ENCODE measurements at places on chromosomes 3 and 15.

- DNase-seq: no peak
These were observed 985.4 kb downstream of the PLOD2 start for GRCh38 chr3:145175626-145176025.

GRCh38 chr3:154011036-154011435 is 110.2 kb upstream of the ARHGEF26 start:
- DNase-seq: no peak

DNA sequence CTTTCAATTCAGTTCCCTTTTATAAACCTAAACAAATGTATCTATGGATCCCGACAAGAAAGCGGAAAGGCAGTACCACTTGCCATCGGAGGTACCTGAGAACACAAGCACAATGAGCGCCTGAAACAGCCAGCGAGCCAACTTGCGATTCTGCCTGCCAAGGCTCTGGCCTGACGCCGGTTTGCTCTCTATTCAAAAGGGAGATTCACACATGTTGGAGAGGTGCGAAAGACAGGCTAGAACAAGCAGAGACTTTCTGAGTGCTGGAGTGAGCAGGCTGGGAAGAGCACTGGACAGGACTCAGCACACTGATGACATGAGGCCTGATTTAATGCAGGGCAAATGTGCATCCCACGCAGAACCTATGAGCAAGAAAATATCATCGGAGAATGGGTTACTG is 17.7 kb upstream of the PRR23E start:
- DNase-seq: no peak

- no peak for DNase-seq
These were observed 53.0 kb upstream of the SNRPA1 start for GRCh38 chr15:101348015-101348414.

DNA sequence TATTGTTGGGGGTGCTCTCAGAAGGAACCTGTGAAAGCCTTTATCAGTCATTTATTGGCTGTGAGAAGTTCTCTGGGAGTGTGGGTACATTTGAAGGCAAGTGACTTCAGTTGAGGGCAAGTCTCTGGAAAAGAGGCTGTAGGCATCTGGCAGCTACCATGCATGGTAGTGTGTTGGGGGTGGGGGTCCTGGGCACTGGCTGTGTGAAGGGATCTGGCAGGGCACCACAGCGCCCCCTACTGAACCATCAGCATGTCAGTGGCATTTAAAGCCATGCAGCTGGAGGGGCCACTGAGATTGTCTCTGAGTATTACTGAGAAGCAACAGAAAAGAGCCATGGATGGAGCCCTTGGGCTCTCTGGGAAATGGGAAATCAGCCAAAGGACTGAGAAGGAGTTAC is 30.6 kb downstream of the CRTAP start:
- no peak for DNase-seq

GRCh38 chr3:128321418-128321817 is 145.3 kb downstream of the DNAJB8 start:
- DNase-seq: no peak

DNA sequence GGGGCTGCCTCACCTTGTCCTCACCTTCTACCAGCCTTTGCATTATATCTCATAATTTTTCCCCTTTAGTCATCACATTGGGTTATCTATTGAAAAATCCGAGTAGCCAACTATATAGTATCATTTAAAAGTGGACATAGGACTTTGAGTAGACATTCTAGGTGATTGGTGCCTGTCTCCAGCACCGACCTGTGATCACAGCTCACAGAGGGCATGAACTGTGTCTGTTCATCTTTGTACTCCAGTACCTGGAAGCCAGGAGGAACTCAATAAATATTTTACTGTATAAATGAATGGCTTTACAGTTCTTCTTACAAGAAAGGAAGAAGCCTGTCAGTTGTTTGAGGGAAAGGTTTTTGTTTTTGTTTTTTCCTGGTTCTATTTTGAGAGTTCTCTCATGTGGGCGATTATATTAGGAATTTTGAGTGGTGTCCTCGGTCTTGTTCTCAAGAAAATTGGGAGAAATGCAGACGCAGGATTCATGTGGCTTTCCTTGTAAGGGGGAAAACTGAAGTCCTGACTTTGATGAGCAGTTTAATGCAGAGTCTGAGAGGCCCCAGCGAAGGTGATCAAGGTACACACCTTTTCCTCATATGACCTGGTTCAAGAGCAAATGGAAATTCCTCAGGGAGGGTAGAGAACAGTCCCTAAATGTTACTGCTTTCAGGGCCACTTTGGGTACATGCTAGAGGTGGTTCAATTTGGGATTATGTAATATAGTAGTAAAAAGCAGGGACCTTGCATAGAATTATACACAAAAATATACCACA is 46.1 kb downstream of the CMTM8 start:
- DNase-seq: no peak

DNA sequence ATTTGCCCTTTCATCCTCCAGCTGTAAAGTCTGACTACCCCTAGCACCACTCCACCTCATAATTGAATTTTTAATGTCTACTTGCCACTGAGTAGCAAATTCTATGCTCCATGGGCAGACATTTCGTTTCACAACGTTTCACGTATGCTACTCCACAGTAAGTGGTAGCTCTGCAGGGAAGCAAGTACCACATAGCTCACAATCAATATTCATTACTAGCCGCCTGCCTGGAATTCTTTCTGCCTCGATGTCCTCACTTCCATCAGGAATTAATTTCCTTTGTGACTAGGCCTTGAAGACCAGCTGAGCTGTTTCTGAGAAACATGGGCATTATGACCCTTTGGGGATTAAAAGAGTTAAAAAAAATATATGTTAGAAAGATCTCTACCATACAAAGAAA is 15.3 kb downstream of the NPTN start:
- no peak for DNase-seq

- DNase-seq: no peak
These were observed 46.0 kb downstream of the TSC22D2 start for GRCh38 chr3:150454085-150454484.

DNA sequence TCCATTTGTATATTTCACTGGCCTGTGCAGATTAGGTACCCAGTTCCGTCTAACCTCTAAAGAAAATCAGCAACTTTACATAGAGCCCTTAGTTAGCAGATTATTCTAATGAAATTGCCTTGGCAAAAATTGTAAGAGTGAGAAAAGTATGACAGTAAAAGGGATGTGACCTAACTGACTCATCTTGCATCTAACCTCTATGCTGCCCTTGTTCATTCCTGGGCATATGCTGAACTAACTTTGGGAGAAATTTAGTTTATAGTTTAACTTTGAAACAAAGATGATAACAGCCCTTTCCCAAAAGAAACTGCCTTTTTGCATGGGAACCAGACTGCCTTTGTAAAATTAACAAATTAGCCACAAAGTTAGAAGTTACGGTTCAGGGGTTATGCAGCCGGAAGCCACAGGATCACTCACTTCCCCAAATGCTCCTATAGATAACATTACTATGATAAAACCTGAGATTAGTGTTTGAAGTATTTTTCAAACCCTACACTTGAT is 839.8 kb upstream of the ALCAM start:
- DNase-seq: no peak

DNA sequence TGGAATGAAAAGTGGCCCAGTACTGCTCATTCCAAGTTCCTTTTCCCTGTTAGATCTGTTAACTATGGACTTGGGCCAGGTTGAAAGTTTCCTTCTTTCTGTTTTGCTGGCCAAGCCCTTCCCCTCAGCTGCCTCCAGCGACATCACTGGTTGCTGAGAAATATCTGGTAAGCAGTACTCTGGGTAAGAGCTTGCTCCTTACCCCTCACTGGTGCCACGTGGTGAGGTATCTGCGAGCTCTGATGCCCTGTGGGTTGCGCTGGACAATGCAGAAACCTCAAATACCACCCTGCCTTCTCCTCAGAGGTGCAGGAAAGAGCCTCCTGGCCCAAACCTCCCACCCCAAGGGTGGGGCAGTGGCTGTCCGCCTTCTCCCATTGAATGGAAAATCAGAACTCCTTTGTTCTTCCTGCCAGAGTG is 42.9 kb upstream of the APH1B start:
- no peak for DNase-seq
